Right forelimb (tissue), 1 donor: ENCODE measurements at places on chromosomes 16 and 17.
A peak's percentile ranks its signal among the peaks of the same experiment; 100 is the strongest.

GRCh38 chr16:85158743-85159178 lies 46.5 kb upstream of the CIBAR2 start:
- no peak for DNase-seq

GRCh38 chr16:50778284-50779163 lies 36.6 kb downstream of the CYLD start:
- no peak for DNase-seq

- DNase-seq: no peak
These were observed 202.7 kb downstream of the SALL1 start for GRCh38 chr16:50948268-50948930.

DNA sequence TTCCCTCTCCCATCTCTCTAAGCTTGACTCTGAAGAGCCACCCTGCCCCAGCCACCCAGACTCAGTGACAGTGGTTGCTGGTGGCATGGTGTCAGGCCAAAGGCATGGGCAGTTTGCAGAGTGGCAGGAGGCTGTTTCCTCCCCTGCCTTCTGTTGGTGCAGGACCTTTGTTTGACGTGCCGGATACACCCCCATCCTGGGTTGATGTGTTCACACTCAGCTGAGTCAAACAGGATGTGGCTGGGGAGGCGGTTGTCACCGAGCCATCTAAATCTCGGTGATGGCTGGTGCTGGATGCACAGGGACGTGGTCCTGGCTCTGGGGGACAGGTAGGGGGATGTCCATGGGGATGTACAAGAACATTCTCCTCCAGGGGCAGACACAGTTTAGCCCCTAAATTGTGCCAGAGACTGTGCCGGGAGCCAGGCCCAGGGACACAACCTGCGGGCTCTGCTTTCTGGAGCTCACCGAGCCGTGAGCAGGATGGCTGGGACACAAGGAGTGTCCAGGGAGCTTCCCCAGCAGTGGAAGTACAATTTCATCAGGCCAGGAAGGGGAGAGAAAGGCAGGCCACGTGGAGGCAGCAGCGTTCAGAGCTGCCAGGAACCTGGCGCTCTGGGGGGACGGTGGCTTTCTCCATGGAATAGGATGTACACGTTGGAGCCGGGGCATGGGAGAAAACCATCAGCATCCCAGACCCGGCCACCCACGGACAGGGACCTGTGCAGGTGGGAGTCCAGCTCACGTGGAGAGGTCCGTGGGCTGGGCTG lies 264.2 kb downstream of the SEC14L1 start:
- no peak for DNase-seq

- peak; percentile 78 for DNase-seq
These were observed 245.6 kb upstream of the RBFOX1 start for GRCh38 chr16:7086822-7087616.

- peak; percentile 80 for DNase-seq
These were observed at the start of gene MCRIP2 for GRCh38 chr16:641326-642188. Gene MCRIP2, plus strand, starts transcription at chr16:641828. Its CDS starts 164 bp downstream, at chr16:641992.

DNA sequence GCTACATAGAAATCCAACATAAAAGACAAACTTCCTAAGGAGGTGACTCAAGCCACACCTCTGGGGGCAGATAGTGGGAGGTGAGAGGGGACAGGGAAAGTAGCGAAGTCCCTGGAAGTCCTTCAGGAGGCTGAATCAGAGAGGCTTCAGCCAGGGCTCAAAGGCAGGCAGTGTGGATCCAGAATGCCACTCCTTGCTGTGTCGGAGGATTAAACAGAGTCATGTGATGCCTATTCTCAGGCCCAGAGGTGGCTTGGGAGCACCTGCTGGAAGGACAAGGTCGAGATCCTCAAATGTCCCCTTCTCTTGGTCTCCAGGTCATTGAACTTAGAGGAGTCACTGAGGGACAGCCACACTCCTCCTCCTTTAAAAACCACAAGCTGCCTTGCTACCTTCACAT lies 391.1 kb downstream of the SOX9 start:
- DNase-seq: no peak
